ENCODE measurements at places on chromosomes 2 and 18.

GRCh38 chr2:112621790-112622527 lies 23.8 kb upstream of the SLC20A1 start:
- no peak for DNase-seq

DNA sequence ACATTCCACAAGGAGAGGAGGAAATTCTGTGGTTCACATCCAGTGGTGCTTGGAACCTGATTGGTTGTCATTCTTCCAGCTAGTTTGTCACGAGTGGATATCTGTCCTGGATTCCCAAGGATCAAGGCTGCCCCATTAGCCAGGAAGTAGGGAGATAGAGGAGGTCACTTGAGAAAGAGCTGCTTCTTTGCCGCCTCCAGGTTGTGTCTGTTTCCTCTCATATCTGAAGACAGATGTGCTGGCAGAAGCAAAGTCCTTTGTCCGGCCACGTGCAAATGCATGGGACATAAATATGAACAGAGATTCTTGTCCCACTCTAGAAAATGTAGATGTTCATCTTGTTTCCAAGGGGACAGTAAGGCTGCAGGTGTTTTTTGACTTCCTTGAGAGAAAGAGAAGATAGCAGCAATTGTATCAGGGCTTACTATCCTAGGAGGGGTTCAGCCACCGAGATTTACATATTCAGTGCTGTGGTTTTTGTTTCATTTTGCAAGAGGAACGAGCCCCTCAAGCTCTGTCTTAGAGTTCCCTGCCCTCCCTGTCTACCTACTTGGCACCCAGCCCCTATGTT lies 174.4 kb downstream of the RPIA start:
- no peak for DNase-seq

- DNase-seq = no peak
Observed at GRCh38 chr2:200337621-200338020, 31.1 kb downstream of the SPATS2L start.

- DNase-seq = no peak
Observed at GRCh38 chr2:53768242-53768542, 588 bp downstream of the CHAC2 start.

DNA sequence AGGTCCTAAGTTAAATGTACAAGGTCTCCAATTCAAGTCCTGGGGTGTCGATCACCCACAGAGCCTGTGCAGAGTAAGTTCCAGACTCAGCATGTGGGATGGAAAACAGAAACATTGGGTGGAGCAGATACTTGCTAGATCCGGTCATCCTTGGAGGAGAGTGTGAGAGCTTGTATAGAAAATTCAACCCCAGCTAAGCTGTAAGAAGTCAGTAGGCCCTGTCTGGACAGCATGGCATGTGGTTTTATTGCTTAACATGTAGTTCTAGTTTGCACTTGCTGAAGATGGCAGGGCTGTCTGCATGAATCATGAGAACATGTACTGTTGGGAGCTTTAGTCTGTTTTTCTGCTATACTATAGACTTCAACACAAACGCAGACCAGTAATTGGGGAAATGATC lies 189.6 kb upstream of the RMP24 start:
- DNase-seq = no peak

GRCh38 chr2:56132138-56132537 lies 51.7 kb upstream of the CCDC85A start:
- no peak for DNase-seq

DNA sequence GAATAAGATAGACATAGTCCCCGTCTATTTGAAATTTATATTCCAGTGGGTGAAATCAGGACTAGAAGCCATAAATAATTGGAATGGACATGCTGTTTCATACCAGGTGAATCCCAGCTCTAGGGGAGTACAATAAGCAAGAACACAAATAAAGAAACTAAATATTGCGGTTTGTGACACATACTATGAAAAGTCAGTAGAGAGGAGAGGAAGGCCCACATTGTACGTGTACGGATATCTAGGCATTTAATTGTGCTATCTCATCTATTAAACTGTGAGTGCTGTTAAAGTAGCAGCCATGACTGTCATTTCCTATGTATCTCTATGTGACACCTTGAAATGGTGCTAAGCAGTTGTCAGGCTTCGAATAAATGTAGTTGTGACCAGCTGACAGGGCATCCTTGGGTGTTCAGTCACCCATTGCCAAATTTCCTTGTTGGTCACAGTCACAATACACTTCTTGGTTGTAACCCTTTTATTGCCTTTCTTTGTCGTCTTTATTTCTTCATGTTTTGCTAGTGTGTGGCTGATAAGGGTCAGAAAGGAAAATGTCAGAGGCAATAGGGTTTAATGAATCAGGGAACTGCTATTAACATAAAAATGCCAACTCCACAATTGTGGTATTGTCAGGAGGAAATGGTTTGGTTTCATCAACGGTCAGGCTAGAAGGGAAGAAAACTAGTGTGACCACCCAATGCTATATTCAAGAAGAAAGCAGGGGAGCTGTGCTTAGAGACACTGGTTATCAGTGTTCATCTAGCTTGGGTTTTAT lies 31.5 kb downstream of the CPO start:
- no peak for DNase-seq

GRCh38 chr2:235607546-235608199 lies 113.8 kb downstream of the AGAP1 start:
- no peak for DNase-seq

DNA sequence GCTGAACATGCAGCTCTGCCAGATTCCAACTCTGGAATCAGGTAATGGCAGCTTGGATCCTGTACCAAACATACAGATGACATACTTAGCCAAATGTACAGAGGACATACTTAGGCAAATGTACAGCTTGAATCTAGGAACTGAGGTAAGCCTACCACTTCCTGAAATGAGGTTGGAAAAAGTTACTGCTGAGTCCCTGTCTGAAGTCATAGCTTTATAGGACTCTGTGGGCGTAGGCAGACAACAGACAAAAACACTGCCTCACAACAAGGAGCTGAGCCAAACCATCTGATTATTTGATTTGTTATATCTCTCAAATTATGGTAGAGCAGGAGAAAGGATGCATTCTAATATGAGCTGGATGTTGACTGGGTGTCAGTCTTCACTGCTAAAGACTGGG lies 290.2 kb upstream of the TCF4 start:
- no peak for DNase-seq

All from omental fat pad (tissue), 4 donors.